ENCODE measurements at places on chromosomes 7 and 10.

- DNase-seq: no peak
These were observed 8.0 kb downstream of the RBM33 start for GRCh38 chr7:155652156-155653114.

- DNase-seq: no peak
These were observed at the start of gene GRB10 for GRCh38 chr7:50782375-50783208. Gene GRB10 (minus strand): TSS chr7:50782896. CDS start chr7:50732322, 50,574 bp downstream.

- no peak for DNase-seq
These were observed 139.9 kb downstream of the SH3PXD2A start for GRCh38 chr10:103715430-103715829.

GRCh38 chr7:142196066-142196840 lies 61.6 kb downstream of the PRSS58 start:
- DNase-seq: no peak

GRCh38 chr10:47087667-47088066 lies 176.4 kb downstream of the PTPN20 start:
- DNase-seq: peak; percentile 13

DNA sequence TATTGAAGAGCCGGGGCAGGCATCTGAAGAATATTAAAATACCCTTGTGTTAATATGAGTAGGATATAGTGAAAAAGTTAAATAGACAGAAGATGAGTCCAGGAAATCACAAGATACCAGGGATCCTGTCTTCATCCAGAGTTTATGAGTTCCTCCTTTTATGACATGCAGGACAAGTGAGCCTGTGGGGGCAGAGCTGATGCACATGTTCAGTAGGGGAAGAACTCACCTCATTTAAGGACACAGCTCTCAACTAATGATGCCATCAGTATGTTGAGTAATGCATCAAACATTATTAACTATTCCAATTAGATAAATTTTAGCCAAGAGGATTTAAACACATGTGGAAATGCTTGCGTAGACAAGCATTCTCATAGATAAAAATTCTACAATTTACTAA lies 435.8 kb upstream of the AKR1E2 start:
- no peak for DNase-seq

- no peak for DNase-seq
These were observed 694.9 kb upstream of the KCND2 start for GRCh38 chr7:119578116-119578515.

- DNase-seq: no peak
These were observed 11.0 kb downstream of the PDGFA start for GRCh38 chr7:508461-509170.

- no peak for DNase-seq
These were observed 2.5 kb upstream of the CLDN4 start for GRCh38 chr7:73828107-73828803.

DNA sequence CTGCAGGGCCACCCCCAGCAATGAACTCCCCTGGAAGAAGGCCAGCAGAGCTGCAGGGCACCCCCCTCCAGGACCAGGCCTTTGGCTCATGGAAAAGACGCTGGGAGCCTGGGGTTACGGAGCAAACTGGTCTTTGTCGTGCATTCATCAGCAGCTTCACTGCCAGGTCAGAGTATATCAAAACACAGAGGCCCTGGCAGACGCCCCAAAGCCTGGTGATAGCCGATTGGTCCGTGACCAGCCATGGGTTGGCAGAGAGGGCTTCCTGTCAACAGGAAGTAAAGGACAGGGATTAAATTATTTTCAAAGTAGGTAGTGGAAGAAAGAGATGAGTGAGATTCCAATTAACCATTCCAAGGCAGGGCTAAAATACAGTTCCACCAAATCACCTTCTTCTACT lies 9.0 kb downstream of the PRKAG2 start:
- no peak for DNase-seq

DNA sequence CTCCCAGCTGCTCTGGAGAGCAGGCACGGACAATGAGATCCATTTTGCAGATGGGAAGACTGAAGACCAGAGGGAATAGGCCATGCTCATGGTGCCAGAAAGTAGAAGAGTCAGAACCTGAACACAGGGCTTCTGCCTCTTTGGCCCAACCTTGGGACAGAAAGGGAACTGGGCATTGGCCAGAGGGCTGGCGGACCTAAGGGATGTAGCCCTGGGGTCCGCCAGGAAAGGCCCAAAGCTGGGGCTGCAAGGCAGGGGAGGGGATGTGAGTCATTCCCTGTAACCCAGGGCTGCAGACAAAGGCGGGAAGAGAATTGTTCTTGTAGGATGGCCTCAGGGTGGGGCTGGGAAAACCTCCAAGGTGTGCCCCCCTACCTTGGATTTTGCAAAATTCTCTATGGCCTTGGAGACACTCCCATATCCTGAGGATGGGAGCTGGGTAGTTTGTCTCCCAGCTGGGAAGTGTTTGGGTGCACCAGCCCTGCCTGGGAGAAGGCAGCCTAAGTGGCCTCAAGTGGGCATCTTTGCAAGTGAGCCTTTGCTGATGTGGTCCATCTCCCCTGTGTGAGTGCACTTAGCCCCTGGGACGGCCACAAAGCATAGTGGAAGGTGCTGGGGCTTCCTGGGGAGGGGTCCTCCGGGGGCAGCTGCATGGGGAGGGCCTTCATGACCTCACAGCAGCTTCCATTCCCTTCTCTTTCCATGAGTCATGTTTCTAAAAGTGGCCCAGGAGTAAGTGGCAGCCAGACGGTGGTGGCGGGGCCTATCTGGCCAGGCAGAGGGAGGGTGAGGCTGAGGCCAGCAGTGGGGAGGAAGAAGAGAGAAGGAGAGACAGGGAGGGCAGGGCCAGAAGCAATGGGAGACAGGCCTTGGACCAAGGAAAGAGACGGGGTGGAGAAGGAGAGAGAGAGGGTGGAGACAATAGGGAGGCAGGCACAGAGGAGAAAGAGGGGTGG lies 9.2 kb downstream of the AQP1 start:
- no peak for DNase-seq

- DNase-seq: no peak
These were observed 214.6 kb downstream of the PTEN start for GRCh38 chr10:88077977-88078376.

- no peak for DNase-seq
These were observed 152.5 kb upstream of the LYZL1 start for GRCh38 chr10:29136411-29136810.

GRCh38 chr7:41096917-41097316 lies 606.0 kb downstream of the INHBA start:
- DNase-seq: no peak

GRCh38 chr10:19640566-19641263 lies 175.5 kb upstream of the PLXDC2 start:
- DNase-seq: no peak

DNA sequence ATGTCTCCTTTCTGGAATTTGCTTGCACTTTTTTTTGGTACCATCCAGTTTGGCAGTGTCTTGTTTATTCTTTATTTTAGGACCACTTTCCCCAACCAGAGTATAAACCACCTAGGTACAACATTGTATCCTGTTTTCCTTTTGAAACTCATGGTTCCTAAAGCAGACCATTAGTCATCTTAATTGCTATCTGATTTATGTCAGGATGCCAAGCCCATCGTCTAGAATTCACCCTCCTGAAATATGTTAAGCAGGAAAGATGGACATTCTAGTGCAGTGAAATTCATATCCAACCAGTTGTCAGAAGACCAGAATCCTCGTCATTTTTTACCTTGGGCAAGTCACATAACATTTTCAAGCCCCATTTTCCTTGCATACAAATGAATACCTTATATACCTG lies 223.6 kb upstream of the KMT2E start:
- no peak for DNase-seq

DNA sequence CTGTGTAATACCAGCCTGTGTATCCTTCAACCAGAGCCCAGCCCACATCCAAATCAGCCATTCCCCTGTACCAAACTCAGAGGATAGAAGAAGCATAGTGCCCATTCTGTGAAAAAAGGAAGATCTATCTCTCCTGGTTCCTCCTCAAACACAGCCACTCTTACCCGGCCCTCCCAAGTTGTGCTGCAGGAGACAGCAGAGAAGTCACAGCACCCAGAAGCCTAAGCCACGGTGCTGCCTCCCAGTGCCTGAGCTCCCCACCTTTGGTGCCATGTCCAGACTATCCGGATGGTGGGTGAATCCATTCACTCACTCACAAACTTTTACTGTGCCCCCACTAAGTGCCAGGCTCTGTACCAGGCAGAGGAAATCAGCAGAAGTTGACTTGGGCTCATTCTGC lies 166.0 kb upstream of the ZMIZ1 start:
- DNase-seq: no peak

DNA sequence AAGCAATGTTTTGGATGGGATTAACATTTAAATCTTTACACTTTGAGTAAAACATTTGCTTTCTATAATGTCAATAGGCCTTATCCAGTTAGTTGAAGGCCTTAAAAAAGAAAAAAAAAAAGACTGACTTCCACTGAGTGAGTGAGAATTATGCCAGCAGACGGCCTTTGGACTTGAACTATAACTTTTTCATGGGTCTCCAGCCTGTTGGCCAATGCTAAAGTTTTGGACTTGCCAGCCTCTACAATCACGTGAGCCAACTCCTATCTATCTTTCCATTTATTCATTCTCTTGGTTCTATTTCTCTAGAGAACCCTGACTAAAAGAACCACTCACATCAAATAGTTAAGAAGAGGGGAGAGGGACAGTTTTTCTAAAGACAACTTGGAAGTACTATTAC lies 2.8 kb upstream of the FAS start:
- no peak for DNase-seq

GRCh38 chr10:126398924-126399323 lies 10.6 kb upstream of the ADAM12 start:
- DNase-seq: no peak

GRCh38 chr7:106721816-106722785 lies 61.1 kb upstream of the CCDC71L start:
- no peak for DNase-seq

- no peak for DNase-seq
These were observed 22.6 kb downstream of the MYL10 start for GRCh38 chr7:101606498-101606923.

GRCh38 chr10:31949266-31949665 lies 20.6 kb upstream of the ARHGAP12 start:
- no peak for DNase-seq

DNA sequence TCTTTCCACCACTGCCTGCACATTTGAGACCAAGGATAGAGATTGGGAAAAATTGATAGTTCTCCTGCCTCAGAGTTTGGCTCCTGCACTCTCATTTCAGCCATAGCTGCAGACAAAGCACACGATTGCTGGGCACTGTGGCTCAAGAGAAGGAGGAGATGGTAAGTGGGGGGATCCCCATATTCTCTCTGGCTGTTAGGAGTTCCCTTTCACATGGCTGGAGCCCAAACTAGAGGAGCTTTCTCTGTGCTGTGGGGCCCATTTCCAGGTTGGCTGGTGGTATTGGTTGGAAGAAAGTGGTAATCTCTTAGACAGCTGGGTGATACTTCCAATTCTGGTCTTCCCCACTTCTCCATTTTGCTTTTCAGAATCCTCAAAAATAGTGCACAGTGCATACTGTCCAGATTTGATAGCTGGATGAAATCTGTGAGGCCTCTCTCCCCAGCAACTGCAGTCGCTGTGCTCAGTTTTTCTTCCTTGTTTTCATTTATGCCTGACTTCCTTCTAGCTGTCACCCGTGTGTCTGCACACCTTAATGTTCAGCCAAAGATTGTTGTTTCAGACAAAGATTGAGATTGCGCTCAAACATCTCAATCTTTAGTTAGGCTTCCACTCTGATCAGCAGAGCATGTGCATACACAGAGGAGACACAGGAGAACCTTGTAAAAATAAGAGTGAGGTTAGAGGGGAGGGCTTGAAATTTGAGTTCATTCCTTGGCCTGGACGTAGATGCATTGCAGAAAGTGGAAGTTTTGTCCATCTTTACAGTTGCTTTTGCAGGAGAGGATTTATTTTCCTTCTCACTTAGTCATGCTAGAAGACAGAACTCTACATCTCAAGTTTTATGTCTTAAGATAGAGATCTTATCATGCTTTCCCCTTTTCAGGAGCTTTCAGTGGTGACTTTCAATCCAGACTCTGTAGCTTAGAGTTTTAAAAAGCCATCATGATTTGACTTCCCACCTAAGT lies 28.6 kb downstream of the RABGEF1 start:
- no peak for DNase-seq

- DNase-seq: no peak
These were observed 663 bp downstream of the HERPUD2 start for GRCh38 chr7:35694161-35694783.

GRCh38 chr7:121138262-121138933 lies 149.9 kb downstream of the CPED1 start:
- DNase-seq: peak; percentile 44

- DNase-seq: no peak
These were observed 137.3 kb downstream of the ELMO1 start for GRCh38 chr7:37311355-37311754.

GRCh38 chr10:89518876-89519842 lies 16.2 kb downstream of the SLC16A12 start:
- no peak for DNase-seq
